NCI-H1930 (cell line): ENCODE measurements at places on chromosomes 4 and X.

DNA sequence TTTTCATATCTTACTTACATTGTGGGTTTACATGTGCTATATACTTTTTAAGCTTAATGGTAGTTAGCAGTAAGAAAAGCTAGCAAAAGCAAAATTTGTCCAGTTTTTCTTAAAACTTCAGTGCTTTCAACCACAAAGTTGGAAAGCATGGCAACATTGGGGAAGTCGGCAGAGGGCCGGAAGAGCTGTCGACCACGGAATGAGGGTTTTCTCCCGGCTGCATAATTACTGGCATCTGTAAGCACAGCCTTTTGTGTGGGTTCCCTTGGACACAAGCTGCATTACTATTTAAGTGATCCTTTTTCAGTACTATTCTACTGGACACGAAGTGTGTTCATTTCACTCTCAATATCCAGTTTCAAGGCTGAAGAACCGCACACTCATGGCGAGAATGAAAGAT is 560.4 kb downstream of the ANKRD50 start:
- no peak for DNase-seq

DNA sequence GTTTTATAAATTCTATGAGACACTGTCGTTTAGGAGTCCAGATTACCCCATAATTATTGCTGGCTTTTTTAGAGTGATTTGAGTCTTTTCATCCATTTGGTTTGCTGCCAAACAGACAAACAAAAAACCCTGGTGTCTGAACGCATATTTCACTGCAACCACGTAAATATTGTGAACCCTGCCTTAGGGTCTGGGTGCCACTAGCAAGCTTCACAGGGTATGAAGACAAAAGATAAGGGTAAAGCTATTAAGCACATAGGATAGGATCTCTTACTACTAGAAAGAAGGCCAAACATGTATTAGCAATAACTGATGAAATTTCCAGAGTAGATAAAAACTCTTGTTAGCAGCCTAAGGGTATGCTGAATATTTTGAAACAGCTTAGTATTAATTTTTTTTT is 143.3 kb downstream of the BANK1 start:
- DNase-seq = no peak

DNA sequence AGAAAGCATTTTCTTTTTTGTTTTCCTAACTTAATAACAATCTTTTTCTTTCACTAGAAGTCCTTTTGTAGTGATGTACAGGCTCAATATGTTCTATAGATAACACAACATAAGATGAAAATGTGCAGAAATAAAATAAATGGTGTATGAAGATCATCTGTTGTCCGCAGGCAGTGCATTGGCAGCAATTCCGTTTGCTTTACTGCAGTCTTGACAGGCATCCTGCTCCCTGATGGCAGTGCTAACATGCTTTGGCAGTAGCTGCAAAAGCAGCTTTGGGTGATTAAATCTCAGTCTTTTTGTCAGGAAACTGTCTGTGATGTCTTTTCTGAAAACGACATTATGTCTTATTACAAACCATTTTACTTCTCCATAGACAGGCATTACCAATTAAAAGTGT is 131.4 kb downstream of the TRAM1L1 start:
- DNase-seq = no peak

- DNase-seq = no peak
Measured at GRCh38 chrX:120561634-120562568, 1.1 kb upstream of the CUL4B start.

GRCh38 chr4:67571975-67572374 is 13.4 kb downstream of the STAP1 start:
- DNase-seq = no peak

DNA sequence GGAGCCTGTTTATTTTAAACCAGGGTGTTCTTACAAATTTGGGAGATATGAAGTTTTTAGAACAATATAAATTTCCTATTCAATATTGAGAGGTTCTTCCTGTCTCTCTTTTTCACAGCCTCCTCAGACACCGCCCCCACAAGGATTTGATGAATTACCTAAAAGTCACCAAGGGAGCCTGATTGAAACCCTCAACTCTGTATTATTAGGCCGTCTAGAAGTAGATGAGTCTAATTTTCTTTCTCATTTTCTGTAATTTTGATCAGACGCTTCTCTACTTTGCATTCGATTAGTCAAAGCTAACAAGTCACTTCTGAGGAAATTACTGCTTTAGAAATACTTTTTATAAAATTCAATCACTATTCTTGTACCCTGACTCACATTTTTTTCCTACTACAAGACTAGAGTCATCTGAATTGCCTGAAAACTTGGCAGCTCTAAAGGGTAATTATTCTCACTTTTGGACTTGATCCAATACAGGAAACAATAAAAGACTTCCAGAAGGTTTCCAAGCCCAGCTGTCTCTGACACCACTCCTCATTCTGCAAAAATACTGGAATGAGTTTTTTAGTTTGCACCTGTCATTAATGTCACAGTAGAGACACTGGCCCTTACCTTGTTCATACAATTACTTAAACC is 111.2 kb downstream of the ELOVL6 start:
- DNase-seq = no peak

- DNase-seq = no peak
Measured at GRCh38 chr4:78584863-78585547, 33.4 kb downstream of the ANXA3 start.

DNA sequence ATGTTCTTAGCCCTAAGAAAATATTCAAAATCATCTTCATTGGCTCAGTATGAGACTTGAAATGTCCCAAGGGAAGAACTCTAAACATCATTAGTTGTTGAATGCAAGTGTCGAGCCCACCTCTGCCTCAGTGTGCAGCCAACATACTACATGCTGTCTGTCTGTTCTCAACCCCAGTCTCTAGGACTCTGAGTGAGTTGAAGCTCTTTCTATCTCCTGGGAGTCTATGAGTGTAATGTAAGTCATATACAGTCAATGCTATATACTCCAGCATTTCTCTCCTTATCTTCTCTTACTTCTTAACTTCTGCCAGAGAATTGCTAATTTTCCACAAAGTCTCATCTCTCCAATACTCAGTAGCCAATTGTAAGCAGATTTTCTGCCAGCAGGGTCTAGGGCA is 61.3 kb downstream of the SPATA18 start:
- no peak for DNase-seq

DNA sequence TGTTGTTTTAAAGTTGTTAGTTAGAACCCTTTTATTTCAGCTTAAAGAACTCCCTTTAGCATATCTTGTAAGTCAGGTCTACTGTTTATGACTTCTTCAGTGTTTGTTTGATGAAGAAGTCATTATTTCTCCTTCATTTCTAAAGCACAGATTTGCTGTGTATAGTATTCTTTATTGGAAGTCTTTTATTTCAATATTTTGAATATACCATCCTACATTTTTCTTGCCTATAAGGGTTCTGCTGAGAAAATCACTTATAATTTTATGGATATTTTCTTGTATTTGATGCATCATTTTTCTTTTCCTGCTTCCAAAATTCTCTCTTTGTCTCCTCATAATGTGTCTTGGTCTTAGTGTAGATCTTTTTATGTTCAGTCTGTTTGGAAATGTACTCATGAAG is 134.5 kb downstream of the CPXCR1 start:
- DNase-seq = no peak

GRCh38 chr4:109049926-109050325 is 252.5 kb downstream of the COL25A1 start:
- no peak for DNase-seq

- DNase-seq = no peak
Measured at GRCh38 chr4:140743194-140743931, 12.8 kb downstream of the TBC1D9 start.

DNA sequence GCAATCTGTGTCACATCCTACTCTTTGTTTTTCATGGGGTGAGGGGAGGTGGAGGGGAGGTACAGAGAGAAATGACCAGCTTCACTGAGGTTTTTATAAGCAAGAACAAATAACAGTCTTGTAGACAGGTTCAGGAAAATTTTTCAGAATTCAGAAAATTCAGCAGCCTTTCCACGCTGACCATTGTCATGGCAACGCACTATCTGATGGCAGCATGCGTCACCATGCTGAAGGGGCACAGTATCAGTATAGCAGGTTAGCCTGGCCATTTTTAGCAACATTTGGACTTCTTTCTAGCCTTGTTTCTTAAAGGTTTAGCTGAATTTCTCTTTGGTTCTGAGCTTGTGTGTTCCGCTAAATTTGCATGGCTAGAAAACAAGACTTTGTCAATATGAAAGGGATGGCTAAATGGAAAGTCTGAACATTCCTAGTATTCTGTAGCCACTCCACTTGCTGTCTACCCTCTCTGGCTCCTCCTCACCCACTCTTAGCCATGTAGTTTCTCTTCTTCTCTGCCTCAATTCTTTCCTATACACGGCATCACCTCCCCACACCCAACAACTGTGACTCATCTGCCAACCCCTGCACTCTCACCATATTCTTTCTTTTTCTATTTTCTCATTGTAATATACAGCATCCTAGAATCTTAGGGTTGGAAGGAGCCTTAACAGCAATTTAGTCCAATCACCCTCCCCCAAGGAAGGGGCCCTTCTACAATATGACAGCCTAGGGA is 42.7 kb upstream of the CITED1 start:
- DNase-seq = no peak

GRCh38 chr4:76762137-76763130 is 135.5 kb downstream of the SOWAHB start:
- DNase-seq = no peak

DNA sequence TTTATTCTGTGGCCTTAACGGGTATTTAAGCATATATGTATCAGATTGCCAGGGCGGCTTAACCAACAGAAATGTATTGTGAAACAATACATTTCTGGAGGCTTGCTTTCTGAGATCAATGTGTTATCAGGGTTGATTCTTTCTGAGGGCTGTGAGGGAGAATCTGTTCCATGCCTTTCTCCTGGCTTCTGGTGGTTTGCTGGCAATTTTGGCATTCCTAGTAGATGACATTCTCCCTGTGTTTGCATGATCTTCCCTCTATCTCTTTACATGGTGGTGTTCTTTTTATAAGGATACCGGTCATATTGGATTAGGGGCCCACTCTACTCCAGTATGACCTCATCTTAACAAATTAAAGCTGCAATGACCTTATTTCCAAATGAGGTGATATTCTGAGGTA is 16.9 kb upstream of the CEP135 start:
- no peak for DNase-seq

DNA sequence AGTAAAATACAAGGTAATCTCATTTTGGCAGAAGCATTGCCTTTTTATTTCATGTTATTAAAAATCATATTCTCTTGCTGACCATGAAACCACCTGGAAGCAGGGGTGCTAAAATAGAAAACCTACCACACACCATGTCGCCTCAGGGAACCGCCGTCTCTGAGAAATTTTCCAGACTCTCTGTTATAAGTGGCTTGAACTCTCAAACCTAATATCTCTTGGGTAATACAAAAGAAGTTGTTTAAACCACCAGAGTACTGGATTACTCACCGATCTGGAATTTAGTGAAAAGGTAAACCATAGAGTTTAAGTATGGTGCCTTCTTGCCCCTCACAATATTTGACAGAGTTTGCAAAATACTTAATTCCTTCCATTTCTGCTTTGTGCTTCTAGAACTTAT is 27.7 kb downstream of the ENPP6 start:
- DNase-seq = no peak

DNA sequence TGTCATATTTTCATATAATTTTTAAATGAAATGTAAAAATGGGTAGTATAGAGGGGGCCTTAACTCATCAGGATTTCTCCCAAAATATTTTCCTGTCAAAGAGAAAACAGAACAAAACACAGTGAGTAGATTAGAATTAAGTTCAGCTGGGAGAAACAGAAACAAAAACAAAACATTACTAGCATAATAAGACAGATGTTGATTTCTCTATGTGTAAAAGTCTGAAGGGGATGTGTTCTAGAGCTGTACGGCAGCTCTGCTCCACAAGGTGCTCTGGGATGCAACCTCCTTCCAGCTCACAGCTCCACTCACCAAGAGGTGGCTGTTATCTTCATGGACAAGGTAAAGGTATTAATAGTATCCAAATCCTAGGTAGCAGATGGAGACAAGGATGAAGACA is 72.8 kb downstream of the ARHGEF38 start:
- DNase-seq = no peak

DNA sequence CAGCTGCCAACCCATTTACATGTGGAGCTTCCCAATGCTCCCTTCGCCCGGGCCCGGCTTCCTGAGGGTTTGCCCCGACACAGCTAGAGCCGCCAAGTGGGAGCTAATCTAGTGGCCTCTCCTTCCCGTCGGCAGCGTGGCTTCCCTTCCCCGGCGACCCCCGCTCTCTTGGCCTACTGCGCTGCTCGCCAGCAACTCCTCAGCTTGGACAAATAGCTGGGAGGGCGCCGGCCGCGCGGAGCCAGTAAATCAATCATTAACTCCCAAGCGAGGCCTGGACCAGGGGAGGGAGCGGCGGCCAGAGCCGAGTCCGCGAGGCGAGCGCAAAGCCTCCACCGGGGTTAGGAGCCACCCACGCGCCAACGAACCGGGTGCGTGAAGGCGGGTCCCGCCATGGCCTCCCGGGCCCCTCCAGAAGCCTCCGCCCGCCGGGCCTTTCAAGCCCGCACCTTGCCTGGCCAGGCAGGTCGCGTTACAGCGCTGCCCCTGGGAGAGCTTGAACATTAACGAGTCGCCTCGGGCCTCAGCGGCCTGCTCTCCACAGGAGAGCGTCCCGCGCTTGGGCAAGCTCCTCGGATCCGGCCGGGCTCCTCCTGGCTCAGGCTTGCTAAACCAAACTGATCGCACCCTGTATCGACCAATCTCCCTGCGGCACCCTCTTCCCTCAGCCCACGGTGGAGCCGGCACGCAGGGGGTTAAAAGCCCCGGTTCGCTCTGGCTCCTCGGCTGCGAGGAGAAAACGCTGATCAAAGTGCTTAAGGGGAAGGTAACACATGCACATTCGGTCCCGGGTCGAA is 10.6 kb upstream of the BCOR start:
- no peak for DNase-seq

DNA sequence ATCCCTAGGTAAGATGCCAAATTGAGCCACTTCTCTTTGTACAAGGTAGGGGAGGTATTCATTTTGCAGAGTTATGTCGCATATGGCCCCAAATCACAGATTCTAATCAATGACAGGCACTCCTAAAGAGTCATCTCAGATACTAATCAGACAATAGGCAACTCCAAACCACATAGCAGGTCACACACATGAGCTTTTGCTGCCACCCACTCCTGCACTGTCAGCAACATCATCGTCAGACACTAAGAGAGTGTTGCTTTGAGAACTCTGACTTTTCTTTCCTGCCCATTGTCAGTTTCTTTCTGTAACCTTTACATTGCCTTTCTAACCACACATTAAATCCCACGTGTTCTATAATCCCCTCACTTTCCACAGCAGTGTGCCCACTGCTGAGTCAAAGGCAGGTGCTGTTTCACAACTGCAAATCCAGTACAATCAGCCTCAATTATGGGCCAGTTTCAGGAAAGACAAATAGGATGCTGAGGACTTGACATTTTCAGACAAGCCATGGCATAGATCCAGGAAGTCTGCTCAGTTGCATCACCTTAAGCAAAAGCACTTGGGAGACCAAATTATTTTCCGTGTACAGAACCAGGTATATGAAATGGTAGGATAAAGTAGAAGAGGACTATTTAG is 23.5 kb downstream of the TMEM31 start:
- DNase-seq = peak; percentile 58

DNA sequence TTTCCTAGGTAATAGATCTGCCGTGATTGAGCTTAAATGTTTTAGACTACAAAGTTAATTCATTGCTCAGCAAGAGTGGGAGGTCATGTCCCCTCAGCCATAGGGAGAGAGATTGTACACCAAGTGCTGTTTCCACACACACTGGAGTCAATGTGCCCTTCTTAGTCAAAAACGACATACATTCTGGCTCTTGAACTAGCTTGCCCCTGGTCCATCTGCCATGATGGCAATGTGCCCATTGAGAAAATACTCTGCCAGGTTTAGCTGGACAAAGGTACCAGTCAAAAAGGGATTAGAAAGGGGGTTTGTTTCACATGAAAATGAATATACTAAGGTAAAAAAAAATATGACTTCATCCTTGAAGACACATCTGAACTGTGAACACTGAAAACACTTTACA is 377.1 kb upstream of the ADGRL3 start:
- no peak for DNase-seq
